ENCODE measurements at places on chromosomes 1 and 21. TPM values are rescaled to one million over a fixed set of nuclear protein-coding genes. Genes with fewer than 3 reads are reported as not detected.

AMY1B gene
- total RNA-seq, result 5.2 TPM

IL19 gene
- not detected for total RNA-seq

DCLRE1B gene
- total RNA-seq, result 9.1 TPM

MANEAL gene
- 11.2 TPM for total RNA-seq

- no peak for DNase-seq
These were observed 74.4 kb upstream of the SDC3 start for GRCh38 chr1:30982937-30983336.

DNA sequence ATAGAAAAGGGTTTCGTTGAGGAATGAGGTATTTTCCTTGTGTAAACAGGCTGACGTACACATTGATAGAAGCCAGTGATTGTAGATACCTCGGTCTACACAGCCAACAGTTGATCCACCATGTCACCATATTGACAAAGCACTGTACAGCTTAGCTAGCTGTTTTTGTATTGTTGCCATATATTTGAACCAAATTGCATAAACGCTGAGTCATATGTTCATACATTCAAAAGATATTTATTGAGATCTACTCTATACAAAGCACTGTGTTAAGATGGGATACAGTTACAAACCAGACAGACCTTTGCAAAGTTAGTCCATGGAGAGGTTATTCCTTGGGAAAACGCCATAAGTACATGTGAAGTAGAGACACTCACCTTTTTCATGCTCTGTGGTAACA lies 132.4 kb upstream of the ATP1B1 start:
- DNase-seq, result no peak

GRCh38 chr1:116226017-116226416 lies 114.8 kb downstream of the MAB21L3 start:
- DNase-seq, result no peak

- no peak for DNase-seq
These were observed 172.5 kb upstream of the GALNT2 start for GRCh38 chr1:229894532-229894931.

GRCh38 chr1:93483606-93484005 lies 35.7 kb downstream of the FNBP1L start:
- DNase-seq, result no peak

DNA sequence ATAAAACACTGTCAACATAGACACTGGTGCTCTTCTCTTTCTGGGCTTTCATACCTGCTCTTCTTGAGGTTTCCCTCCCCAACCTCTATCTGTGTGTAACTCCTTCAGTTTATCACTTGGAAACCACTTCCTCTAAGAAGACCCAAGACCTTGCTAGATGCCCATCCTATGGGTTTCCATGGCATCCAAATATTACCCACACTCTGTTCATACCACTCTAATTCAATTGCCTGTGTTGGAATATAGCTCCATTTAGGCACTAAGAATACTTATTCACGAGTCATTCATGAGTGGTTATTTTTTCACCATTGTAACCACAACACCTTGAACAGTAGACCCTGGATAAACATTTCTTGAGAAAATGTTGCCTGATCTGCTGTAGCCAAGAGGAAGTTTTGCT lies 231.1 kb upstream of the SGIP1 start:
- DNase-seq, result no peak

DNA sequence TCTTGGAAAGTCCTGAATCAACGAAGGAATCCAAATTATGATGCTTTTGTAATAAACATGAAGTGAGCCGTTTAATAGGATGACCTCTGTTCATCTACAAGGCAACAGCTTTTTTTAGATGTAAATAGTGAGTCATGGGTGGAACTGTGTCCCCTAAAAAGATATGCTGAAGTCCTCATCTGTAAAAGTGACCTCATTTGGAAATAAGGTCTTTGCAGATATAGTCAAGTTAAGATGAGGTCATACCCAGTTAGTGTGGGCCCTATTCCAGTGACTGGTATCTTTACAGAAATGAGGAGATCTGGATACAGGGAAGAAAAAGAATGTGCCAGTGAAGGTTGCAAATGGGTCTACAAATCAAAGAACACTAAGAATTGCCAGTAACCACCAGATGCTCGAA lies 1287.3 kb upstream of the ADGRL4 start:
- DNase-seq, result no peak

- DNase-seq, result no peak
These were observed 265.4 kb downstream of the FOXD2 start for GRCh38 chr1:47703156-47703825.

DNA sequence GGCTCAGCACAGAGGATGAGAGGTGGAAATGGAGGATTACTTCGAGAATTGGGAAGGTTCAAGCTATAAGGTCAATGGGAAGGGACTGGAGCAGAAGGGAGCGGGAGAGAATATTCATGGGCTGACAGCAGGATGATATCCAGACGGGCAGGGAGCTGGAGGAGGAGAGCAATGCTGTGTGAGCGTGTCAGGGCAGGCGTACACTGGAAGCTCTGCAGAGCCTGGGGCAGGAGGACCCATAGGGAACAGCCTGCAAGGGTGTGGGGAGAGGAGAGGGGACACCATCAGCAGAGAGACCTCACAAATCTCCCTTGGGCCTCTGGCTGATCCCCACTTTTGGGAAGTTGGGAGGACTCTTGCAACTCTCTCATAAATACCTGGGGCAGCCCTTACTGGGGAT lies 13.7 kb downstream of the CSF1 start:
- no peak for DNase-seq

Measured in left lung (tissue), 14 donors.